NCI-H1092 treated with DMSO at 0.1 percent for 48 hours (cell line): ENCODE measurements at places on chromosomes 2 and 18.

- no peak for DNase-seq
Observed at GRCh38 chr2:223822818-223823217, 14.6 kb downstream of the AP1S3 start.

DNA sequence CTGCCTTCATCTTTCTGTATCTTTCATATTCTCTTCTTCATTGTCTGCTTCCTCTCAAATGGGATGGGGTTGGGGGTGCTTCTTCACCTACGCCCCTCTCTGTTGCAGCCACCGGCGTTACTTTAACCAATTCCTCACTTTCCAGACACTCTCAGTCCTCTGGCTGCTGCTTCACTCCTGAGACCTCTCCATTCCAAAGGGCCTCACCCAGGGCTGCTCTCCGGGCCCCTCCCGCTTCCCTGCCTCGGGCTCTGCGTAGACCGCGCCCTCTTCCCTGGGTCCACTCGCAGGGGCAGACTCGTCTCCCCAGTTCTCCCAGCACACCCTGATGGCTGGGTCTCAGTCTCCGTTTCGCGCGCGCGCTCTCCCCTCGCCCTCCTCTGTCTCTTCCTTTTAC, 926 bp downstream of the SERPINB8 start:
- DNase-seq: no peak

GRCh38 chr18:57035590-57035989, 111.3 kb upstream of the BOD1L2 start:
- no peak for DNase-seq

GRCh38 chr2:131050896-131051295, 42.4 kb downstream of the FAM168B start:
- no peak for DNase-seq

DNA sequence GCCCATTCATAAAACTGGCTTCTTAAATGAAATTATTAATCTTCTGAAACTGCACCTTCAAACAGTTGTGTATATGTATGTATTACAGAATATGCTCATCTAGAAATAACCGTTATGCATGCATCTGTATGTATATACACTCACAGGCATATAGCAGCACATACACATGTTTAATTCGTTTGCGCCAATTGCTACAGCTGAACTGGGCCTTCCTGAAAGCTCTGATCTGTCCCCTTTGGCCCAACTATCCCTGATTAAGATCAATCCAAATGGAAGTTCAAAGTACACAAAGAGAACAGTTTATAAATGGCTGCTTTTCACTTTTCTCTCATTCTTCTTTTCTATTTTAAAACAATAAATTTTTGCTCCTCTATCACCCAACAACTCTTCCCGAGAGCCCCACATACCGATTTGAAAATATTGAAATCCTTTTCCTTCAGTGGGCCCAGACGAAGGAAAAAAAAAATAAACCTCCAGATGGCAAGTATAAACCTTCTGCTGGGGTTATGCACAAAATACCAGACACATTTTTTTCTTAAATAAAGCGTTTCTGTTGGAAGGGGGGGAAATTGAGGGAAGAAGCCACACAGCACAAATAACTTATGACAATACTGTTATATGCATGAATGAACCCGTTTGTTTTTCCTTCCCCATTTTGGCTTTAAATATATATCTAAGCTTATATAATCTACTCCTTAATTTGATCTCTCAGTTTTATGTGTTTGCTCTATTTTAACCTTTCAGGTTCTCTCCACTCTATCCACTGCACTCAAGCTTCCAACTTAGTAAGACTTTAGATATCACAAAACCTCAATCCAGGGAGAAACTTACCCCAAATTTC, 267.3 kb downstream of the TCF4 start:
- DNase-seq: peak; percentile 77

DNA sequence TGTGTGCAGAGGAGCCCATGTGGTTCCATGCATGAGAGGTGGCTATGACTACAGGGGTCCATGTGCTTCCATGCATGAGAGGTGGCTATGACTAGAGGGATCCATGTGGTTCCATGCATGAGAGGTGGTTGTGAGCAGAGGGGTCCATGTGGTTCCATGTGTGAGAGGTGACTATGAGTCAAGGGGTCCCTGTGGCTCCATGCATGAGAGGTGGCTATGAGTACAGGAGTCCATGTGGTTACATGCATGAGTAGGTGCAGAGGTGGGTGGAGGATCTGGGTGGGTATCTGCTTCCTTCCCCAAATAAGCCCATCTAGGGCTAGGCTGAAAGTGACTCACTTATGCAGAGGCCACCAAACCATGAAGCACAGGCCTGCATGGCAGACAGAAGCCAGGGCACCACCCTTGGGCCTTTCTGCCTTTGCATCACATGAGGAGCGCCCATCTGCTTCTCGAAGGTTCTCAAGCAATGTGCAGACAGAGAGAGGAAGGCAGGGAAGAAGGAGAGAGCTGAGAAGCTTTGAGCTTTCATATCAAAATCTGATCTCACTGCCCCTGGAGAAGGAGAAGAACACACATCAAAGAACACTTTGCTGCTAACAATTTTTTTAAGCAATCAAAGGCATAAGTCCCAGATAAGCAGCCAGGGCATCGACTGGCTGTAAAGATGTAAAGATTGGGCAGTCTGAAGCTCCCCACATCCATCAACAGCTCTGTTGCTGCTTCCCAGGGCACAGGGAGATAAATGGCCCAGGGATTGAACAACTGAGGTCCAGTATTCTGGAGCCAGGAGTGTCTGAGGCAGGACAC, 137.6 kb downstream of the TNS1 start:
- no peak for DNase-seq

GRCh38 chr18:31658670-31659575, 25.5 kb downstream of the B4GALT6 start:
- DNase-seq: no peak

DNA sequence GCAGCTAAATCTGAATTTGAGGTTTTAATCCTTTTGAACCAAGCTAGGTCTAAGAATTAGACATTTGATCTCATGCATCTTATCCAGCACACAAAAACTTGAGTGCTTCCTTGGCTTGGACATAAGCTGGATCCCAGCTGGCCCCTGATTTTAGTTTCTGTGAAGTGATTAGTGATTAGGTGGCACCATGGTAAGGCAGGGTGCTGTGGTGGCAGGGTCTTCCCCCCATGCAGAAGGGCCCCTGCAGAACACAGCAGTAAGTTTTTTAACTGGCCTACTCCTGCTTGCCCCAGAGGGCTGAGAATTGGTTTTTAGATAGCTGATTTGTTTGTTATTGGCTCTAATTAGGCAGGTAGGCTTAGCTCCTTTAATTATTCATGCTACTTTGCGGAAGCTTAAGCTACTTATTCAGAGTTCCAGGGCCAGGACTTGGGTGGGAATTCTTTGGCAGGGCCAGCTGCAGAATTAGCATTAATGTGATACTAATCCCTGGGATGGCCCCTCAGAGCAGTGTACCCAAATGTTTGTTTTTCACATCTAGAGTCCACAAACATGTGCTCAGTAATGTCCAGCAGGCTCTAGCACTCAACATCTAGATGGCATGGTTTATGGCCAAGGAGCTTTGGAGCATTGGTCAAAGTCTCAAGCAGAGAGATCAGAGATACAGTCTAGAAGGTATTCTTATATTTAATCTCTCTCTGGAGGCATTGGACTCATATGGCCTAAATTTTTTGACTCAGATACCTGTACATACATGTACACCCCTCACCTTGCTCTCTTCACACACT, 99.6 kb downstream of the FMNL2 start:
- DNase-seq: no peak

DNA sequence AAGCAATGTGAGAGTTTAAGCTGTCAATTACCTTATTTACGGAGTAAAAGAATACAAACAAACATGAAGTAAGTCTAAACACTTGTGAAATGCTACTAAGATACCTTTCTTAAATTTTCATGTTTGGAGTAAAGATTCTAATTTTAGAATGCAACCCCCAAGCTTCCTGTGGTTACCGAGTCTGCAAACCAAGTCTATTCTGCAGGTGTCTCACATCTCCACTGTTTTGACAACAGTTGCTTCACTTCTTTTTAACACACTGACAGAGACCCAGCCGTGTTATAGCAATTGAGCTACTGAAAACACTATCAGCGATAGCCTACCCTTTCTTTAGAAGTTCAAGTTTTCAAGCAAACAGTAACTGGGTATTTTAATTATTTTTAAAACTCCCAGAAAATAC, 608.3 kb downstream of the ERBB4 start:
- no peak for DNase-seq

- no peak for DNase-seq
Observed at GRCh38 chr2:158488442-158489216, 31.9 kb downstream of the PKP4 start.

DNA sequence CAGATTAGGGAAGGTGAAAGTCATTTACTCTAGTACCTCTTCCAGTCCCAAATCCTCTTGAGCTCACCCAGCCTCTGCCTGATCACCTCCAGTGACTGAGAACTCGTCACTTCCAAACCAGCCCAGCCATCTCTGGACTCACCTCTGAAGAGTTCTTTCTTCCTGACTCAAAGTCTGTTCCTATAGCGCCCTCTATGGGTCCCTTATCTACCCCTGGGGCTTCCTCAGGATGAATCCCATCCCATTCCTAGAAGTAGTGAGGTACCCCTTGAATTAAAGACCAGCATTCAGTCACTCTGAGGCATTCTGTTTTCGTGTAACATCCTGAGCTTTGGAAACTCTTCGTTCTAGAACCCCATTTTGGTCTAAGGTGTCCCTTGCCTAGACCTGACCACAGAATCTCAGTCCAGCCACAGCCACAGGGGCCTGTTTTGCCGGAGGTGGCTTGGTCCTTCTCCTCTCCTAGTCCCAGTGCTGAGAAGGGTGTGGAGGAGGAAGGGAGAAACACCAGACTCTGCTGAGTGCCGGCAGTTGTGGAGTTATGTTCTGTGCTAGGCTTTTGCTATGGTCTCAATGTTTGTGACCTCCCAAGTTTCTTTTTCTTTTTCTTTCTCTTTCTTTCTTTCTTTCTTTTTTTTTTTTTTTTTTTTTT, 32.7 kb downstream of the SIX3 start:
- peak; percentile 66 for DNase-seq

- DNase-seq: peak; percentile 0
Observed at GRCh38 chr2:78992451-78992806, 33.1 kb upstream of the REG3G start.

DNA sequence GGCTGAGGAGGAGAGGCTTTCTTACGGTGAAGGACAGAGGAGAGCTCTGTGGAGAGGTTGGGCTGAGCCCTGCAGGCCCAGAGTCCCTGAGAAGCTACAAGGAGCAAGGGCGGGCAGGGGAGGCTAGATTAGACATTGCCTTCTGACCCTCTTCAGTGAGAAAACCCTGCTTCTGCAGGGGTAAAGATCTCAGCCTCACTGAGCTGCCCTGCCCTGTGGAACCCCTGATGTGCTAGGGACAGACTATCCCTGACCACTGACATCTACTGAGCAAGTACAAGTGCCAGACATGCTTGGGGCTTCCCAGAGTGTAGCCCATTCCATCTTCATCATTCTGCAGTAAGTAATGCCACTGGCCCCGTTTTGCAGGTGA, 111.5 kb downstream of the CYP26B1 start:
- DNase-seq: no peak

DNA sequence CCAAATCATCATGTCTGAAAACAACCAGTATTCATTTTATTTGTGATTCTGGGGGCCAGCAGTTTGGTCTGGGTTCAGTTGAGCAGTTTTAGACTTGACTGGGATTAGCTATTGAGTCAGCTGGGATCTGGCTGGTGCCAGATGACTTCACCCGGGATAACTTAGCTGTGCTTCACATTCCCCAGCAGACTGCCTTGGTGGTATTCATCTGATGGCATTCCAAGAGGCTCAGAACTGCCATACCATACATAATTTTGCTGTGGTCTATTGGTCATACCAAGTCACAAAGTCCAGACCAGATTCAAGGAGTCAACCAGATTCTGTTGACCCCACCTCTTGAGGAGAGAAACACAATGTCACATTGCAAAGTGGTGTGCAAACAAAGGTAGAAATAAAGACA, 7.8 kb upstream of the FSHR start:
- DNase-seq: no peak

- DNase-seq: no peak
Observed at GRCh38 chr2:67878743-67879142, 184.1 kb downstream of the C1D start.

DNA sequence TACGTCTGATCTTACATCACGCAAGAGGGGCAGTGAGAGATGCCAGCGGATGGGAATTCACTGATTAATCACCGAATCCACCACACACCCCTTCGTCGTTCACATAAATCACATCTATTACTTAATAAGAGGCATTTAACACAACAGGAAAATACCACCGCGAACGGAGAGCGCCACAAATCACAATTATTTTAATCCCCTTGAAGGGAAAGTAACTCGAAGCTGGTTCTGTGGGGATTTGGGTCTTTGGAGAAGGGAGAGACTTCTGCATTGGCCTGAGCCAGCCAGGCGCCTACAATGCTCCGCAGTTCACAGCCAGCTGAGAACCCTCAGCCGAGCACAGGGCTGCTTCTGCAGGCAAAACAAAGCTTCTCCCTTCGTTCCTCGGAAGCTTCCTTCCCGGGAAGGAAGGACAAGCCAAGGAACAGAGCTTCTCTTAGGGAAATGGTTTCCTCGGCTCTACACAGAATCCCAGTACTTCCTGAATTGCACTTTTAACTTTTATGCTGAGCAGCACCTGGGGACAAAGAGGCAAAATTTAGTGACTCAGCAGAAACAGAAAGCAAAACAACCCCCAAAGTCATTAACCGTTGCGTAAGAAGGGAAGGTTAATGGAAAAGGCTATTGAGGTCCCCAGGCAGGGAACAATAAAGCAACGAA, at the start of gene LRP1B:
Gene LRP1B (minus strand): TSS at position 7 of the 660 bp plus-strand sequence. CDS start 287 bp downstream, outside the sequence.
- peak; percentile 39 for DNase-seq

- peak; percentile 33 for DNase-seq
Observed at GRCh38 chr2:226802573-226802972, 3.0 kb upstream of the IRS1 start.
